ENCODE measurements at places on chromosomes 16 and 17.

GRCh38 chr17:82560252-82560642, 40.7 kb downstream of the FOXK2 start:
- no peak for DNase-seq

DNA sequence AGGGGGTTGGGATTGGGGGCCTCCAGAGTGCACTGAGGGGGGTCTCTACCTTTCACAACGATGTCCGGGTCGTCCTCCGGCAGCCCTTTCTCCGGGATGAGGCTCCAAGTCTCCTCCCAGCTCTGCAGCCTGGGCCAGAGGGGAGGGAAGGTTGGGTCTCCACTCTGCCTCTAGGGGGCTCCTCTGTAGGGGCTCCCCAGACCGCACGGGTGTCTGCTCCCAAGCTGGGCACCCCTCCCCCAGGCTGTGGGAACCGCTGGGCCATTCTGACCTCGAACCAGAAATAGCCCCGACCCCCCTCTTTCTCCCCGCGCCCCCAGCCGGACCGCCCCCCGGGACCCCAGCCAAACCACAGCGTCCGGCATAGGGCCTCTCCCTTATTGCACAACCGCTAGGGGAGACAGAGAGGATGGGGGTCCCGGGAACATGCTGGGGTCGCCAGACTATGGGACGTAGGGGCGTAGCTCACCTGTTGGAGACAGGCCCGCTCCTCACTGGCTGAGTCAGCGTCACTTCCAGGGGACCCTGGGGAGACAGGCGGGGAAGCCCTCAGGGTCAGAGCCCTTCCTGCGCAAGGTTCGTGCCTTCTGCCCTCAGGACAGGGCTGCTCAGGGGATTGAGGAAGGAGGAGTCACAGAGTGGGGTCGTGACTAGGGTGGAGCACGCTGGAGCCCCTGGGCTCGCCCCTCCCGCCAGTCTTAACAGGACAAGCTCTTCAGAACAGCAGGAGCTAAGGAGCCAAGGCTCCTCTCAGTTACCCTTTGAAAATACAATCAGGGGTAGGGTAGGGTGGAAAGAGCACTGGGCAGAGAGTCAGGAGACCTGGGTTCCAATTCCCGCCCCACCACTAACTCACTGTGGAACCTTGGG, 2.7 kb downstream of the PLEKHH3 start:
- no peak for DNase-seq

DNA sequence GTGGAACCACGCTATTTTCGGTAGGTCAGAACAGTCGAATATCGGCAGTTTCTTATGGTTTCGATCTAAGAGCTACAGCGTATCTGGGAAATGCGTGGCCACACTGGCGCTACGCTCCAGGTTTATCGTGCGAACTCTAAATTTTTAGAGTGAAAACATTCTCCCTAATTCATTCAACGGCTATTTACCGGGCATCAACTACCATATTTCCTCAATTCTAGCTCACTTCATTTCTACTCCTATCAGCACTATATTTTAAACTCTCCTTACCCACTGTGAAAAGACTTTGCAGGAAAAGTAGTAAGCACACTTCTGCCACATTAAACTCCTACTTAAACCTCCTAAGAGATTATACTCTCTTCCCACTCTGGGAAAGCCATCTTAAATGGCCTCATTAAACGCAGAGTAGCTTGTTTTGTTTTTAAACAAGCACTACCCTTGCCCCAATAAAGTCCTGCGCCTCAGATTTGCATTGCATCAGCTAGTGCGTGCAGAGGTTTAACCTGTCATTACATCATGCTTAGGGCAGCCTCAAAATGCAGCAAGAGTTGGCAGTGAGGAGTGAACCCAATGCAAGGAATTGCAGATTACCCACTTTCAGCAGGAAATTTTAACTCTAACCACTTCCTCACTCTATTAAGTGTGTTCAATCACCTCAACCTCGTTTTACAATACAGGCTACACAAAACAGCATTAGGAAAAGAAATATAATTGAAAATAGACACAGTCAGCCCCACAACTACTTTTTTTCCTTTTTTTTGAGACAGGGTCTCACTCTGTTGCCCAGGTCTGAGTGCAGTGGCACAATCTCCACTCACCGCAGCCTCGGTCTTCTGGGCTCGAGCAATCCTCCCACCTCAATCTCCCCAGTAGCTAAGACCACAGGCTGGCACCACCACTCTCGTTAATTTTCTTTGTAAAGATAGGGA, 18.8 kb downstream of the SIAH1 start:
- no peak for DNase-seq

DNA sequence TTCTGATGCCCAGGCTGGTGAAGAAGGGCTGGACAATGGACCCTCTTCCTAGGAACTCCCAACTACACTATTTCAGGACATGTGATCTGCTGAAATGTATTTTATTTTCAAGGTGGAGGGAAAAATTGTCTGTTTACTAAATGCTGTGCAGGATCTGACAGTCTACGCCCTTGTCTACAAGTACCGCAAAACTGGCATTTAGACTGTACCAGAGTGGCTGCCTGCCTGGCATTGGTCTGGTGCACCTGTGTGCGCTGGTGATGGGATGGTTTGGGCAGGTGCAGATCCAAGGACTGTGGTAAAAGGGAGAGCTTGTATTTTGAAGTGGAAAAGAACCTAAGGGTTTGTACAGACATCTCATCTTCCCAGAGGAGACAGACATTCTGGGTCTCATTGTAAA, 79.7 kb downstream of the AIPL1 start:
- DNase-seq = no peak

GRCh38 chr17:51662204-51663056, 402.1 kb downstream of the UTP18 start:
- no peak for DNase-seq

DNA sequence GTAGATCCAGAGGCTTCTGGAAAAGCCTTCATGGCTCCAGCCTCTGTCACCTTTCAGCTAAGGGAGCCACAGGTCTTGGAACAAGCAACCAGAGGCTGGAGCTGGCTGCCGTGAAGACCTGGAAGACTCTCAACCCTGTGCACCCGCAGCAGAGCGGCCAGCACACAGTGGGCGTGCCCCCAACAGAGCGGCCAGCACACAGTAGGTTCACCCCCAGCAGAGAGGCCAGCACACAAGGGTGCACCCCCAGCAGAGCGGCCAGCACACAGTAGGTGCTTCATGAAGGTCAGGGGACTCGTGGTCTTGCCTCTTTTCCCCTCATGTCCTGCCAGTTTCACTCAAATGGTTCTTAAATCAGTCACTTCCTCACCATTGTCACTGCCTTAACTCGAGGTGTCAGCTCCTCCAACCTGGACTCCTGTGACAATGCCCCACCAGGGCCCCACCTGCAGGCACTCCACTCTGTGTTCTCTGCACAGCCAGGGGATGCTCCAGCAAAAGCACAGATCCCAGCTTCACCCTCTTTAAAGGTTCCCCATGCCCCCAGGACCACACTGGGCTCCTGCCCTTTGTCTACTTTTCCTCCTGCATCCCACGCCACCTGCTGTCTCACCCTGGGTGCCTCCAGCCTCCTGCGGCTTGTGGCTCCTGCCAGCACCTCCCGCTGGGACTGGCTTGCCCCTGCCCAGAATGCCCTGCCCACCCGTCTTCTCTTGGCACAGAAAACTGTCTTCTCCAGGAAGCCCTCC, 42.4 kb upstream of the DOC2B start:
- no peak for DNase-seq

DNA sequence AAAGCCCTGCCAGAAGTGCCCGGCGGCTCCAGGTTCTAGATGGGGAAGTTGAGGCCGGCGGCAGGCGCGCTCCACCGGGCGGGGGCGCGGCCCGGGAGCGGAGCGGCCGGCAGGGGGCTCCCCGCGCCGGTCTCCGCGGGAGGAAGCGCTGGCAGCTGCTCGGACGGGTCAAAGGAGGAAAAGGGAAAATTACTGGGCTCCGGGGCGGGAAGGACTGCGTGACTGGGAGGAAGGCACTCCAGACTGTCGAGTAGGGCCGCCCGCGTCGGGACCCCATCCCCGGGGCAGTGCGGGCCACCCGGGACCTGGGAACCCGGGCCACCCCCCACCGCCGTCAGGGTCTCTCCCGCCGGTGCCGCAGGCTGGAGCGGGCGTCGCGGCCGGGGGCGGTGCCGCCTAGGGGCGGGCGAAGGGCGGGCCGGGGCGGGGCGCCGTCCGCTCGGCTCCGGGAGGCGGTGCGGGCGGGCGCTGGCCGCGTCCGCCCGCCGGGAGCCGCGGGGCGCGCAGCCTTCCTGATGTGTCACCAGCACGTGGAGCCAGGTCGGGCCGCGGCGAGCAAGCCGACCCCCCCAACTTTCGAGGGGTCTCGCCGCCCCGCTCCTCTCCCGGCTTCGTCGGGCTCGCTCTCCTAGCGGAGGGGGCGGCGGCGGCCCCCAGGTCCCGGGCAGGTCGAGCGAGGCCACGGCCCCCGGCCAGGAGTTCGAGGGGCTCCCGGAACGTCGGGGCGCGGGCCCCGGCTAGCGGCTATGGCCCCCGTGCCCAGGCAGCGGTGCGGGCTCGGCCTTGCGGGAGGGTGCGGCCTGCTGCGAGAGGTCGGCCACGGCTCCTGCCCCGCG, 167.5 kb downstream of the RAB11FIP4 start:
- peak; percentile 42 for DNase-seq

DNA sequence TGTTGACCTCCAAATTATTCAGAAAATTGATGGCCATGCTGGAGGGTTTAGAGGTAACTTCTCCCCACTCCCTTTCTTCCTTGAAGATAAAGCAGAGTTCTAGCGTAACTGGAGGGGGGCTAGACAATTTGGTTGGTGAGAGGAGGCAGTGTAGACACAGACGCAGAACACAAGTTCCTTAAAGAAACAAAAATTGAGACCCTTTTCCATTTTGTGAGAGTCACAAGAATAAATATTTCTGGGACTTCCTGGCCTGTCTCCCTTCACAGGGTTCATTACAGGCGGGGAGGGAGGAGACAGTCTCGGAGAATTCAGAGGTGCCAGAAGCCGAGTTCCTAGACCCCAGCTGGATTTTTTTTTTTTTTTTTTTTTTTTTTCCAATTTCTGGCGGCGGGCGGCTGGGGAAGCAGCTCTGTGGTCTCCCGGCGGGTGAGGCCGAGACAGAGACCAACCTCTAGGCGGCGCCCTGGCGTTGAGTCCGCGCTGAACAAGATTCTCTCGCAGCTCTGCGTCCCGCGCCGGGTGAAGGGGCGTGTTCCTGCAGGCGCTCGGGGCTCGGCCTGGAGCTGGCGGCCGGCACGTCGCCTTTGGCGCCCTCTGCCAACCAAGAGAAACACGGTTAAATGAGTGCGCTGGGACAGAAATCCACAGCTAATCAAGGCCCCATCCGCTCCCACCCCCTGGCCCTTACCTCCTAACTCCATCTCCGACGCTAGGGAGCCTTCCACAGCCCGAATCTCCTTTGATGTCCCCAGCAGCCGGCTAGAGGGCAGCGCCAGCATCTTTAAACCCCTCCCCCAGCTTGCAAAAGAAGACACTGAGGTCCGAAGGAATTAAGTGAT, 10.2 kb upstream of the HOXB9 start:
- DNase-seq = peak; percentile 34

DNA sequence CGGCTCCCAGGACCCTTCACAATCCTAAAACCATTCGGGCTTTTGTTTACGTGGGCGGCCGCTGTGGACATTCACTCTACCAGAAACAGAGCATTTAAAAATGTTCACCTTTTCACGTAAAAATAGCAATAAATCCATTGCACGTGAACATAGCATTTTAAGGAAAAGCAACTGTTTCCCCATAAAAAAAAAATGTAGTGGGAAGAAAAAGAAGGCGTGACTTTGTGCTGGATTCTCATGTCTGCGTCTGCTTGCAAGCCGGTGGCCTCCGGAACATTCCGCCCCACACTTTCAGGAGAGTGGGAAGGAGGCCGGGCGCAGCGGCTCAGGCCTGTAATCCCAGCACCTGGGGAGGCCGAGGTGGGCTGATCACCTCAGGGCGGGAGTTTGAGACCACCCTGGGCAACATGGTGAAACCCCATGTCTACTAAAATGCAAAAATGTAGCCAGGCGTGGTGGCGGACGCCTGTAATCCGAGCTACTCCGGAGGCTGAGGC, 13.4 kb upstream of the GNG13 start:
- DNase-seq = no peak

DNA sequence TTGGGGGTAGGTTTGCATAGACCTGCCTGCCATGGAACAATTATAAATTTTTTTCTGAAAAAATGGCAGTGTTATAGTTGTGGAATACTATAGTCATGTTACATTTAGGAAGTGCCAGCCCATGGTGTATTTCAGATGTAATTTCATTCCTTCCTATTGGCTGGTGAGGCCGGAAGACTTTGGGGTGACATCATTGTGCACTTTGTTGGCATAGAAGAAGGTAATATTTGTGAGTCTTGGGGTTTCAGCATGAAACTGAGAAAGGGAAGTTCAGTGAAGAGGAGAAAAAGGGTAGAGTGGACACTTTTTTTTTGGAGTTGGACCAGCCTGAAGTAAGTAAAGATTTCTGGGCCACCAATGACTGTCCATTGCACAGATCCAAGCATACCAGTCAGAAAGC, 16.0 kb upstream of the HEATR6 start:
- DNase-seq = no peak

- no peak for DNase-seq
Measured at GRCh38 chr17:70780031-70780430, 610.7 kb downstream of the KCNJ2 start.

DNA sequence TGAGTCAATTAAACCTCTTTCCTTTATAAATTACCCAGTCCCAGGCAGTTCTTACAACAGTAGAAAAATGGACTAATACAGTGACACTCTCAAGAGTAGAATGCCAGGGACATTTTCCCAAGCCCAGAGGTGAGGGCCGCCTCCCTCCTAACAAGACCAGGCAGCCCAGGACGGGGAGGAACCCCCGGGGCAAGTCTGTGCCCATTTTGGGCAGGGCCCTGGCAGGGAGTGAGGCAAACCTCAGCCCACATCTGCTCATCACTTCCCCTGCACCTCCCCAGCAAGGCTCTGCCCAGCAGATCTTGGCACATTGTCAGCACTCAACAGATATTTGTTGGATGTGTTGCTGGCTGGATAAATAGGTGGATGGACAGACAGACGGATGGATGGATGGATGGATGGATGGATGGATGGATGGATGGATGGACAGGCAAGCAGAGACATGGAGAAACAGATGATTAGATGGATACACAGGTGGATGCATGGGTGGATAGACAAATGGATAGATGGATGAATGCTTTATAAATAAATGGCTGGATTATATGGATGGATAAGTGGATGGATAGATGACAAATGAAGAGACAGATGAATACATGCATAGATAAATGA, 271.3 kb downstream of the PARN start:
- no peak for DNase-seq

GRCh38 chr16:15592324-15592723, 50.6 kb downstream of the MARF1 start:
- no peak for DNase-seq

- peak; percentile 41 for DNase-seq
Measured at GRCh38 chr17:74864866-74865395, 5.2 kb upstream of the GRIN2C start.

GRCh38 chr17:68398691-68399637, 58.3 kb downstream of the WIPI1 start:
- no peak for DNase-seq
